Progenitor cell of endocrine pancreas (in vitro differentiated cells): ENCODE measurements at places on chromosomes 6 and 20. TPM values are rescaled to one million over a fixed set of nuclear protein-coding genes. Genes with fewer than 3 reads are reported as not detected.

Gene PLN
- 0.55 and 0.62 TPM in 2 replicates for total RNA-seq

Gene FAM209B
- not detected in 2 replicates for total RNA-seq

GRCh38 chr6:113871975-113872374 is 14.8 kb downstream of the MARCKS start:
- no peak for DNase-seq
- no peak overlapping the region for H3K4me3 ChIP-seq
- no peak overlapping the region for H3K27ac ChIP-seq
- no peaks in the 10 kb centered on the region for H3K27me3 ChIP-seq

DNA sequence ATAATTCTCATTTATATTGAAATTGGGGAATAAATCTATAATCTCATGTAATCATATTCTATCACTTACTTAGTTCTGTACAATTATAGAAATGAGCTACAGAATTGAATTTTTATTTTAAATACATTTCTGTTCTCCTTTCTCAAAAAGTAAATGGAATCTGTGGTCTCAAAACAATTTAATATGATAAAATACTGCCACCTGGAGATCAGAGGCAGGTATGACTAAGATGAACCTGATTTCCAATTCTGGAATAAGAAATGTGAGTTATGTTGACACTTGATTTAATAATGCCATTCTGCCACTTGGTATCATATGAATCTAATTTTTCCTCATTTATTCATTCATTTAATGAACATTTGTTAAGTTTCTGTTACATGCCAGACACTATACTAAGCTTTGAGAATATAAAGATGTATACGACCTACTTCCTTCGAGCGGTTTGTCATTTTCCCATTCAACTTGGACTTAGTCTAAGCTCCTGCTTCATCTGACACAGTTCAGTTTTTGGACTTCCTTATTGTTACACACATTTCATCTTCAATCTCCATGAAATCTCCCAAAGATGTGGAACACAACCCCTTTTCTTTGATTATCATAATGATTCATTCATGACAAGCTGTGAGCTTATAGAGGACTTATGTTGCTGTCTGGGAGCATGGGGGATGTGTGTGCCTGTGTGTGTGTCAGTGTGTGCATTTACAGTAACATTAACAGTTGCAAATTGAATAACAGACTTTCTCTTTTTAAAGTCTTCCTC is 7.5 kb upstream of the CCDC28A start:
- no peak for DNase-seq
- no peak overlapping the region for H3K27ac ChIP-seq
- H3K4me1 ChIP-seq, result no peaks in the 10 kb centered on the region
- no peaks in the 10 kb centered on the region for H3K27me3 ChIP-seq
- no peaks in the 10 kb centered on the region for H3K36me3 ChIP-seq

GRCh38 chr20:62439218-62439617 is 11.9 kb upstream of the RBBP8NL start:
- H3K27me3 ChIP-seq, result peaks cover 39% of the 10 kb centered on the region
- no peak for DNase-seq
- no peaks in the 10 kb centered on the region for H3K36me3 ChIP-seq
- H3K4me3 ChIP-seq, result no peak overlapping the region
- no peak overlapping the region for H3K27ac ChIP-seq

DNA sequence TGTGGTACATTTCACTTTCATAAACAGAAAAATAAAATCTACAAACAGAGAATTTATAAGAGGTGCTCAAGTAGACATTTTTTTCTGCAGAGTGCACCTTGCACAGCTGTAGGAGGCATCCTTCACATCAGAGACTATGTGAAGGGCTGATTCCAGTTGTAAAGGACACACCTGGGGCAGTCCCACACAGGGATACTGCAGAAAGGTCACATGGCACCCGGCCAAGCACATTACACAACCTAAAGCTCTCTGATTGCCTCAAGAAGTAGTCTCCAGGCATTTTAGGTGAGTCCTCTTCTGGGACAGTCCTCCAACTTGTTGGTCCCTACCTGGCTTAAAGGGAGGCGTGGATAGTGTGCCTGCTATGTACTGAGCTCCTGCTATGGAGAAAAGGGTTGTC is 502.9 kb upstream of the NOX3 start:
- H3K27me3 ChIP-seq, result peaks cover under 1% of the 10 kb centered on the region
- no peak overlapping the region for H3K27ac ChIP-seq

DNA sequence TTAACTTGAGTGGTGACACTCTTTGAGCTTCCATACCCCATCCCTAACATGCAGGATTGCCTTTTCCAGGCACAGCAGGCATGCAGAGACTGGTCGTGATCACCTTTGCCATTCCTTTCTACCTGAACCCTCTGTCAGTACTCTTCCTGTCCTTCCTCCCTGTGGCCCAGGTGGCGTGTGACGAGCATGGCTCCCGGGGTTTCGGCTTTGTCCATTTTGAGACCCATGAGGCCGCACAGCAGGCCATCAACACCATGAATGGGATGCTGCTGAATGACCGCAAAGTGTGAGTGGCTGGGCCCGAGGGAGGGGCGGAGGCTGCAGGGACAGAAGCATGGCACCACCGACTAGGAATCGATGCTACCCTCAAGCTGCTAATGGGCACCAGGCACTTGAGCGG is 6.7 kb downstream of the PABPC1L start:
- no peaks in the 10 kb centered on the region for H3K27me3 ChIP-seq
- no peak overlapping the region for H3K27ac ChIP-seq
- H3K4me1 ChIP-seq, result peaks cover 6% of the 10 kb centered on the region
- H3K4me3 ChIP-seq, result no peak overlapping the region
